ENCODE measurements at places on chromosomes 2 and 18.

- no peak for DNase-seq
Measured at GRCh38 chr2:96550787-96551604, 14.4 kb downstream of the ARID5A start.

- DNase-seq, result peak; percentile 78
Measured at GRCh38 chr2:1995987-1996386, 251.7 kb upstream of the PXDN start.

DNA sequence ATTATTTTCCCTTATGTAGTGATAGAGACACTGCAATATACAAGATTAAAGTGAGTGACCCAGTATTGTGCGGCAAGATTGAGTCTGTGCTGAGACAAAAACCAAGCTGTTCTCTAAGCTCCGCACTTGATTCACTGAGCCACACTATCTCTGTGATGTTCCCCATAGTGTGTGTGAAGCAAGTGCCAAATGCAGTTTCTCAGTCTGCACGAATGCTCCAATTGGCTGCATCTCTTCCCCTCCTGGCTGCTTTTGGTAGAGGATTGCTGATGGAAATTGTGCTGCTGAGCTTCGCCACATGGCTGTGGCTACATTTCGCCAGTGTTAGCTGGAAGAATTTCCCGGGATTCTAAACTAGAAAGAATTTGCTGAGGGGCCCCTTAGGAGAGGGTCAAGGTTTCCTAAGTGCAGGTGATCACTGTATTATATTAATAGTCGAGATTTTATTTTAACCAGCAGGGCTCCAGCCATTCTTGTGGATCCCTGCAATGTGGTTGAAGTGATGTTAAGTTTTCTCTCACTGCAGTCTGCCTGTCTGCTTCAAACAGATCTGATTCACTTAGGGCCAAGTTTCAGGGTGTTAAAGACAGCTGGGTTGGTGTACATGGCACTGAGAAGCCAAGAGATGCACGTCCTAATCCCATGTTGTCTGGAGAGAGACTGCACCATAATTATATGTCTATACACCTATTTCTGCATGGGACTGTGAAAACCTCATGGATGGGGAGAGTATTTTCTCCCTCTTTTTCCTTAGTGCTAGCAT, 317.2 kb downstream of the DCC start:
- no peak for DNase-seq

- no peak for DNase-seq
Measured at GRCh38 chr18:49565612-49566011, 3.8 kb downstream of the LIPG start.

GRCh38 chr2:225120186-225120585, 77.9 kb upstream of the DOCK10 start:
- DNase-seq, result no peak

GRCh38 chr18:50830544-50830943, 10.7 kb upstream of the MRO start:
- DNase-seq, result no peak

- no peak for DNase-seq
Measured at GRCh38 chr2:135320465-135321355, 210.3 kb downstream of the ZRANB3 start.

- no peak for DNase-seq
Measured at GRCh38 chr2:133200684-133201421, 367.4 kb downstream of the NCKAP5 start.

GRCh38 chr18:36275561-36275960, 22.0 kb upstream of the FHOD3 start:
- no peak for DNase-seq

GRCh38 chr2:132595186-132595585, 74.8 kb downstream of the LYPD1 start:
- no peak for DNase-seq

DNA sequence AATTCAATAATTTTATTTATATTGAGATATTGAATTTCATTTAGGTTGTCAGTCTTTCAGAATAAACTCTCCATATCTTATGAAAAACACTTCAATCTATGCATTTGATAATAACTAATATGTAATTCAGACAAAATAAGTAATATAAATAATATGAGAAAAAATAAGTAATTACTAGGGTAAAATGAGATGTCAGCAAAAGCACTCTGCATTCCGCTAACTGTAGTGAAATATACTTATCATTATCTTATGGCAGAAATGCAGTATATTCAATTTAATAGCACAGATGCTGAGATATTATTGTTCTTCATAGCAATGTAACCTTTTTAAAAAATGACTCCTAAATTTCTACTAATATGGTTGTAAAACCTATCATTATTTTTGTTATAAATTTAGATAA, 606.2 kb upstream of the VRK2 start:
- no peak for DNase-seq

- DNase-seq, result no peak
Measured at GRCh38 chr18:58143386-58143785, 99.4 kb downstream of the NEDD4L start.

- peak; percentile 79 for DNase-seq
Measured at GRCh38 chr2:215619989-215620388, 184.1 kb upstream of the FN1 start.

- no peak for DNase-seq
Measured at GRCh38 chr2:234677758-234678538, 181.1 kb upstream of the ARL4C start.

GRCh38 chr18:12422936-12423335, 15.2 kb downstream of the PRELID3A start:
- peak; percentile 64 for DNase-seq

DNA sequence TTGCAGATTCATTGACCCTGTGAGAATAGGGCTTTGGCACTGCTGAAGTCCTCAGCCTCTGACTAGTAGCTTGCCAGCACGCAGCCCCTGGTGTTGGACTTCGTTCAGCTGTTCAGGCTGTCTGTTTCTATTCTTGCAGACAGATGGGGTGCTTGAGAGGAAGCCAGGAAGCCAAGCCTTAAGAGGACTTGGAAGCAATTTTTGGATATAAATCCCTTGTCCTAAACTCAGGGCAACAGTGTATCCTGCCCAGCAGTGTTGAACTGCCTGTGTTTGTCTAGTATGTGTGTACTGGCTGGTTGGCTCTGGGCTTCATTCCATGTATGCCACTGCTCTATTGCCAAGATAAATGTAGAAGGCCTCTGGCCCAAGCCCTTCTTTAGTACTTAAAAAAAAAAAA, 108.6 kb downstream of the COMMD1 start:
- peak; percentile 30 for DNase-seq
